ENCODE measurements at places on chromosomes 2 and 18. TPM values are rescaled to one million over a fixed set of nuclear protein-coding genes. Genes with fewer than 3 reads are reported as not detected.

The PSMD14 gene
- 58.2 TPM for total RNA-seq

The CHCHD5 gene
- total RNA-seq = 37.0 TPM

The ARHGEF4 gene
- 6.5 TPM for total RNA-seq

The ABCG8 gene
- total RNA-seq = not detected

The HYCC2 gene
- total RNA-seq = 25.7 TPM

The MAP3K19 gene
- not detected for total RNA-seq

The DYSF gene
- 1.6 TPM for total RNA-seq

The ATP6V1B1 gene
- not detected for total RNA-seq

The TWIST2 gene
- not detected for total RNA-seq

The AQP4 gene
- 1.7 TPM for total RNA-seq

The DCDC2C gene
- not detected for total RNA-seq

The LYG2 gene
- not detected for total RNA-seq

The TXNDC2 gene
- not detected for total RNA-seq

The IL36G gene
- total RNA-seq = not detected

The SLC19A3 gene
- 36.4 TPM for total RNA-seq

The GALR1 gene
- 4.0 TPM for total RNA-seq

The ITGB6 gene
- total RNA-seq = 7.0 TPM

The ONECUT2 gene
- 110 TPM for total RNA-seq

The MC2R gene
- not detected for total RNA-seq

The CAPN13 gene
- total RNA-seq = 19.0 TPM

The HAAO gene
- total RNA-seq = 14.5 TPM

The CHMP3 gene
- 94.1 TPM for total RNA-seq

The ILKAP gene
- 50.3 TPM for total RNA-seq

The SLC40A1 gene
- total RNA-seq = 14.6 TPM

The MC5R gene
- total RNA-seq = not detected

Data from progenitor cell of endocrine pancreas (in vitro differentiated cells).